ENCODE measurements at places on chromosomes 13 and 19. TPM values are rescaled to one million over a fixed set of nuclear protein-coding genes. Genes with fewer than 3 reads are reported as not detected.
A peak's percentile ranks its signal among the peaks of the same experiment; 100 is the strongest.

GRCh38 chr19:45352471-45352870 is 11.9 kb downstream of the KLC3 start:
- no peak for DNase-seq
- H3K4me3 ChIP-seq = no peak overlapping the region
- no peak overlapping the region for H3K27ac ChIP-seq
- no peaks in the 10 kb centered on the region for H3K27me3 ChIP-seq

DNA sequence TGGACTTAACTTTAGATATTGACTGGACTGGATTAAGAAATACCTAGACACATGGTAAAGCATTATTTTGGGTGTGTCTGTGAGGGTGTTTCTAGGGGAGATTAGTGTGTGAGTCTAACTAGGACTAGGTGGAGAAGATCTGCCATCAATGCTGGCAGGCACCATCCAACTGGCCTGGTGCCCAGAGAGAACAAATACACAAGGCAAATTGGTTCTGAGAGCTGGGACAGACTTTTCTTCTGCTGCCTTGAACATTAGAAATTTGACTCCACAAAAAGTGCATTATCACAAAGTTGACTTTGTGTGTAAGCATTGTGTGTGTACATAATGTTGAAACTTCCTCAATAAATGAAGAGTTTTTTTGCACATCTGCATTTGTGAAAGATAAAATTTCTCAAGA is 522.1 kb downstream of the SUCLA2 start:
- no peaks in the 10 kb centered on the region for H3K4me1 ChIP-seq
- no peak for DNase-seq
- H3K4me3 ChIP-seq = no peak overlapping the region

DNA sequence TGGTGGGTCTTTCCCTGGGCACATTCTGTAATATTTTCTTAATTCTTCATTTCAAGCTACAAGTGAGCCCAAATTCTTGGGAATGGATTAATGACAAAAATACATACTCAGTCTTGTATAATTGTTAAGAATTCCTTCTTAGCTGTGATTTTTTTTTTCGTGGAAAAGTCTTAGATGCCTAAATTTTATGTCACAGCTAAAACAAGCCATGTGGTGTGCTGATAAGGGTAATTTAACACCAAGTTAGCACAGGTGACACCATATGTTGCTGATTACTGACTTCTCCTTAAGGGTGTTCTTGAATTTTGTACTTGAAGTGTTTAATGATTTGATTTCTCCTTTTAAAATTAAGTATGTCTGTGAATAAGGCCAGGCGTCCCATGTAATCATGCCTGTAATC is 29.3 kb downstream of the WDFY2 start:
- no peak for DNase-seq
- peaks cover 3% of the 10 kb centered on the region for H3K4me1 ChIP-seq
- H3K4me3 ChIP-seq = no peak overlapping the region
- no peaks in the 10 kb centered on the region for H3K36me3 ChIP-seq

DNA sequence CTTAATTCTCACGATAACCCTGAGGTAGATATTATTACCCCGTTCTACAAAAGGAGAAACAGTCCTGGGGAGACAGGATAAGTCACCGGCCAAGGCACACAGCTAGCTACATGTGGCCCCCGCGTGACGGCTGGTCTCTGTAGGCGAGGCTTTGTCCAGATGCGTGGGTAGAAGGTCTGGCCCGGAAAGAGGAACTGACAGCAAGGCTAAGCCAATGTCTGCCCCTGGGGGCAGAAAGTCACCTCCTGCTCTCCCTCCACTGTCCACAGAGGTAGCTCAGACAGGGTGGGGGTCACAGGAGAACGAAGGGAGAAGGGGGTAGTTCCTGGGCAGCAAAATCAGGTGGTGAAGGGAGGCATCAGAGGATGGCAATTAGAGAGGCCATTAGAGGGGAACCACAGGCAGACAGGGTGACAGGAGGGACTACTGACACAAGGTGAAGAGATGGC is 1.8 kb downstream of the APOC4 start:
- DNase-seq = no peak
- H3K36me3 ChIP-seq = no peaks in the 10 kb centered on the region
- H3K27me3 ChIP-seq = no peaks in the 10 kb centered on the region
- no peaks in the 10 kb centered on the region for H3K4me1 ChIP-seq

DNA sequence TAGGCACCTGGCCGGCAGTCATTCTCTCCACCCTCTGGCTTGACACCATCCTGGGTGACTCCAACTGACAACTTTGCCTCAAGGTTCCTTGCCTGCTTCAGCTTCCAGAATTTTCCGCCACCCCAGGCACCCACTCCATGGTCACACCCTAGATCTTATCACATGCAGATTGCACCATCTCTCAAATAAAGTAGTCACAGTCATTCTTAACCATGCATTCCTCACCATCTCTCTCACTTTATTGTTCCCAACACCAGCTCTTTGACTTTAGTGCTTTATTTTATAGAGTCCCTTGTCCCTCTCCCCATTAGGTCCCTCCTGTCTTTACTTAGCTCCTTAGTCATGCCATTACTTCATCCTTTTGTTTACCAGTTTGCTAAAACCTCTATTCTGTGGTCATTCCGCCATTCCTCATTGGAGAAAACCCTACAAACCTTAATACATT is 351.7 kb downstream of the SPRY2 start:
- H3K27me3 ChIP-seq = no peaks in the 10 kb centered on the region
- no peak overlapping the region for H3K4me3 ChIP-seq

- H3K36me3 ChIP-seq = no peaks in the 10 kb centered on the region
- no peaks in the 10 kb centered on the region for H3K4me1 ChIP-seq
- no peaks in the 10 kb centered on the region for H3K27me3 ChIP-seq
- H3K27ac ChIP-seq = no peak overlapping the region
Observed at GRCh38 chr13:57346786-57347185, 179.8 kb downstream of the PRR20E start.

GRCh38 chr19:3573162-3573857 is 566 bp downstream of the HMG20B start:
- no peak for DNase-seq
- peaks cover 14% of the 10 kb centered on the region for H3K4me1 ChIP-seq
- H3K36me3 ChIP-seq = peaks cover 11% of the 10 kb centered on the region
- H3K4me3 ChIP-seq = peak overlapping the region; percentile 69

- H3K4me1 ChIP-seq = no peaks in the 10 kb centered on the region
- peaks cover 17% of the 10 kb centered on the region for H3K36me3 ChIP-seq
- H3K4me3 ChIP-seq = no peak overlapping the region
- no peak overlapping the region for H3K27ac ChIP-seq
- no peak for DNase-seq
- no peaks in the 10 kb centered on the region for H3K27me3 ChIP-seq
Observed at GRCh38 chr19:53555352-53555751, 17.4 kb downstream of the ZNF331 start.

GRCh38 chr13:111184458-111185401 is 69.6 kb downstream of the ARHGEF7 start:
- H3K36me3 ChIP-seq = peaks cover 8% of the 10 kb centered on the region
- H3K27me3 ChIP-seq = no peaks in the 10 kb centered on the region
- H3K4me1 ChIP-seq = peaks cover 1% of the 10 kb centered on the region
- DNase-seq = no peak
- no peak overlapping the region for H3K27ac ChIP-seq
- H3K4me3 ChIP-seq = no peak overlapping the region

ICAM4 gene
- total RNA-seq = not detected

ZNF850 gene
- total RNA-seq = 16.7 TPM

ZNF419 gene
- total RNA-seq = 20.3 TPM
